ENCODE measurements at places on chromosomes 12 and 14.

DNA sequence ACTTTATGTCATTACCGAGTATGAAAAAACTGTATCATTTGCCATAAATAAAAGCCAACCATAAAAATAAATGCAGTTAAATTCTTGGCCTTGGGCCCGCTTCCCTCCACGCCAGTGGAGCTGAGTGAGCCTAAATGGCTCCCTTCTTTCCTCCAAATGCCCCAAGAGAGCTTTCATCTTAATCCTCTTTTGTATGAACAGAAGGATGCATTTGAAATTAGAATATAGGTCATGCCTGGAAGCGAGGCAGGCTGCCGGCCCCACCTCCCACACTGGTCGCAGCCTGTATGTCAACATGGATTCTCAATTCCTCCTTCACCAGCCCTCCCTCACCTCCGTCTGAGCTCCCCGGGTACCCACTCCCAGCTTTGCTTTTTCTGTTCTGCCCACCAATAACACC, 245.7 kb downstream of the SLC15A4 start:
- no peak for DNase-seq

GRCh38 chr12:119678459-119678858, 10.5 kb downstream of the PRKAB1 start:
- peak; percentile 24 for DNase-seq

DNA sequence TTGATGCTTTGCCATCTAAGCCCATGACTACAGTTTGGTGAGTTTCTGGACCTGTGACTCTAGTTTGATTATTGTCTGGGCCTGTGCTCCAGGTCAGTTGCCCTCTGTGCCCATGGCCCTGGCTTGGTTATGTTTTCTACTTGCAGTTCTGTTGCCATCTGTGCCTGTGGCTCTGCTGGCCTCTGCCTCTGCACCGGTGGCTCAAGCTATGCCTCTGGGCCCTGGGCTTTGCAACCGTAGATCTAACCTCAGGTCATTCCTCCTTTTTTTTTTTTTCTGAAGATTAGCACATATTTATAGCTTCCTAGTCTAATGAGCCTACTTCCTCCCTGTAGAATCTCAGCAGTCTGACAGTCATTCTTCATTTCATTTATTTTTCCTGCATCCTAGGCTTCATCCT, 161.2 kb downstream of the CCDC91 start:
- no peak for DNase-seq

- no peak for DNase-seq
Measured at GRCh38 chr12:101552277-101552676, 42.5 kb upstream of the MYBPC1 start.

GRCh38 chr12:131311764-131312163, 358.1 kb downstream of the ADGRD1 start:
- no peak for DNase-seq

GRCh38 chr14:32608857-32609256, 279.8 kb downstream of the AKAP6 start:
- DNase-seq, result no peak

- DNase-seq, result no peak
Measured at GRCh38 chr12:51023625-51024382, 2.4 kb downstream of the SLC11A2 start.

GRCh38 chr14:82725213-82725612, 1191.6 kb upstream of the SEL1L start:
- DNase-seq, result no peak

- DNase-seq, result peak; percentile 86
Measured at GRCh38 chr14:102509746-102510615, at the start of gene ANKRD9. ANKRD9 (minus strand) TSS chr14:102509776; CDS start chr14:102507889, 1,887 bp downstream.
